Frontal cortex (tissue), 4 donors: ENCODE measurements at places on chromosomes 12 and 14. TPM values are rescaled to one million over a fixed set of nuclear protein-coding genes. Genes with fewer than 3 reads are reported as not detected.

DNA sequence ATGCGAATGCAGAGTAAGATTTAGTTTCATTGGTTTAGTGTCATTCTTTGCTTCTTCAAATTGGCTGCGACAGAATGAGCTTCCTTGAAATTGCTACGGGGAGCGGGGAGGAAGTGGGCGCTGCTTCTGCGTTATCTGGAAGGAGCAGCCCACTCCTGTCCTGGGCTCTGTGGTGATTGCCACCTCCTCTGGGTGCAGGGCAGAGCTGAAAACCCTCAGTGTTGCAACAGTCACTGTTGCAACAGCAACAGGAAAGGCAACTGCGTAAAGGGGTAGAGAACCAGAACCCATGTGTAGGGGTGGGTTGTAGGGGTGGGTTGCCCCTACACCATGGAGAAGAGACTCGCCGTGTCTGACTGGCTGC is 57.7 kb downstream of the MAX start:
- no peak for DNase-seq

- no peak for DNase-seq
Measured at GRCh38 chr12:46219877-46220655, 48.8 kb downstream of the SLC38A1 start.

DNA sequence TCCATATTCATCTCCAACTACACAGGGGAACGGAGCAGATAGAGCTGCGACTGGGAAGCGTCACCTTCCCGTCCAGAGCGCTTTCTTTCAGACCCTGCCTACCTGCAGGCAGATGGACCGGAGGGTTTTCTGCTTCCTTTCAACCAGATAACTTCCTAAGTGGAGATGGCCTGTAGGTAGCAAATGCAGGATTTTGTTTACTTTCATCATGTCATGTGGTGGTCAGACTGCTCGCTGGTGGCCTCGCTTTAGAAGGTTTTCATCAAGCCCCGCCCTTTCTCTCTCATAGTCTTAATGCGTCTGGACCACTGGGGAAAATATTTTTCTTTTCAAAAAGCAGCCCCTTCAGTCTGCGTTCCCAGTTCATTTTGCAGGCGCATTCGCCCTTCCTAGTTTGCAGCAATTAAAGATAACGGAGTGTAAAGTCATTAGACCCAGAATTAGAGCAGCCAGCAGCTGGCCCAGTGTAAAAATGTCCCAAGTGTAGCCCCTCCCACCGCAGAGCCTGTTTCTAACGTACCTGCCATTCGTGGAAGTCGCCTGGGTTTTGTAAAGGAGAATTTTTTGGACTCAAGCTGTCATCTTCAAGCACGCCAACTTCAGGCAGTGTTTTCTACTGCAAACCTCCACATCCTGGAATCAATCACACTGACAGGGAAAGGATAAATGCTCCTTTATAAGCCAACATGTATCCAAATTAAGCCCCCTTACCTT is 68.9 kb downstream of the TESC start:
- DNase-seq: no peak

GRCh38 chr14:61188978-61189808 is 91.9 kb downstream of the TMEM30B start:
- DNase-seq: peak; percentile 47

DNA sequence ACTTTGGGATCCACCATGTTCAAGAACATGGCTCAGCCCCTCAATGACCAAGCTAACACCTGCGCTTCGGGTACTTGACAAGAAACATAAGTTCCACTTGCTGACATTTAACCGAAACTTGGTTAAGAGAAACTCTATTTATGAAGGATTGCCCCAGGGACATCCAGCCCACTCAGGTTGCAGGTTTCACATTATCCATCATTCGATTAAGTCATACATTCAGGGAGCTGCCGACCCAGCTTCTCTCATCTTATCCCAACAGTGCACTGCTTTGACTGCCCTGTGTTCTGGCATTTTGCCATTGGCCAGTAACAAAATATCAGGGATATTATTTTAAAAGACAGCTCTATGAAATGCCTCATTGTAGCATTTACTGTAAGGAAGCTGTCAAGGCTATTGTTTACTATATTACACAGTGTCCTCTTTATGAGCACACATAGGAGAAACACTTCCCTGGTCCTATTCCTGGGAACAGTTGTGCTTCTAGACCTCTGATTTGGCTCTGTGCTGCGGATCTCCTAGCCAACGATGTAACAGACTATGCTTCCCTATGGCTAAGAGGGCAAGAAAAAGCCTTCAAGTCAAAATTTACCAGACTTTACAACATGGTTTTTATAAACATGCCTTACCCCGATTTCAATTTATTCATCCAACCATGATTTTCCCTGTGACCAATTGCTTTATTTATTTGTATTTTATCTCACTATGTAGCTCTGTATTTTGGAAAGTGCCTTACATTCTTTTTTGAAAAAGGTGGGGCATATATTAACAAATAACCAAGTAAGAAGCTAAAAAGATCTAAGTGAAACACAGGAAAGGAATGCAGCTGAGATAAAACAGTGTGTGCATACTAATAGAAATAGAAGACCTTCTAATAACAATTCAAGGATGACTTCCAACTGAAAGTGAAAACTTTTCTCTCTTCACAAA is 109.3 kb downstream of the ITPR2 start:
- DNase-seq: no peak

- peak; percentile 26 for DNase-seq
Measured at GRCh38 chr12:49979016-49979586, 6.4 kb downstream of the AQP6 start.

GRCh38 chr14:103198131-103199105 is 75.2 kb downstream of the TNFAIP2 start:
- DNase-seq: no peak

DNA sequence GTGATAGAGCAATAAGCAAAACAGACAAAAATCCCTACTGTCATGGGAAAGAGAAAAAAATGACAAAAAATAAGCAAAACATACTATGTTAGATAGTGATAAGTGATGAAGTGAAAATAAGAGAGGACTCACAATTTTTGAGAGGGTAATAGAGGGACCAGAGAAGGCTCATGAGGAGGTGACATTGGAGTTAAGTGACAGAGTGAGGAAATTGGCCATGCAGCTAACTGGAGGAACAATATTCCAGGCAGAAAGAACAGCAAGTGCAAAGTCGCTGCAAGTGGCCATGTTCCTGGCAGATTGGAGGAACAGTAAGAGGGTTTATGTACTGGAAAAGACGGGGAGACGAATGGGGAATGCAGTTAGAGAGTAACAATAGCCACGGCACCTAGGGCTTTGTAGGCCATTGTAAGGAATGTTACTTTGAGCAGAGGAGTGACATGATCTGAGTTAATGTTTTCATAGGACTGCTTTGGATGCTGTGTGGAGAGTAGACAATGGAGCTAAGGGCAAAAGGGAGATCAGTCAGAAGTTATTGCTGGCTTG is 1.4 kb upstream of the SAV1 start:
- no peak for DNase-seq

DNA sequence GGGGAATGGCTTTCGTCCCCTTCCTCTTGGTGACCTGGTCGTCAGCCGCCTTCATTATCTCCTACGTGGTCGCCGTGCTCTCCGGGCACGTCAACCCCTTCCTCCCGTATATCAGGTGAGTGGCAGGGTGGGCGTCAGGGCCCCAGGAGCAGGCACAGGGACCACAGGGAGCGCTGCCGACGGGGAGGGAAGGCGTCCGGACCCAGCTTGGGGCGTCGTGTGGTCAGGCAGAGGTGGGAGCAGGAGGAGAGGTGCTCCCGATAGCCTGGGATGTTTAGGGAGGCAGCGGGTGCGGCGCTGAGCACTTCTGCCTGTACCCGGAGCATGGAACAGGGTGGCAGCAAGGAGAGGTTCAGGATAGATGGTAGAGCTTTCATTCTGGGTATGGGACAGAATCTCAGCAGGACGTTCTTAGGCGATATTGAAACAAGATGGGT is 444 bp downstream of the DRAM1 start:
- peak; percentile 31 for DNase-seq

DNA sequence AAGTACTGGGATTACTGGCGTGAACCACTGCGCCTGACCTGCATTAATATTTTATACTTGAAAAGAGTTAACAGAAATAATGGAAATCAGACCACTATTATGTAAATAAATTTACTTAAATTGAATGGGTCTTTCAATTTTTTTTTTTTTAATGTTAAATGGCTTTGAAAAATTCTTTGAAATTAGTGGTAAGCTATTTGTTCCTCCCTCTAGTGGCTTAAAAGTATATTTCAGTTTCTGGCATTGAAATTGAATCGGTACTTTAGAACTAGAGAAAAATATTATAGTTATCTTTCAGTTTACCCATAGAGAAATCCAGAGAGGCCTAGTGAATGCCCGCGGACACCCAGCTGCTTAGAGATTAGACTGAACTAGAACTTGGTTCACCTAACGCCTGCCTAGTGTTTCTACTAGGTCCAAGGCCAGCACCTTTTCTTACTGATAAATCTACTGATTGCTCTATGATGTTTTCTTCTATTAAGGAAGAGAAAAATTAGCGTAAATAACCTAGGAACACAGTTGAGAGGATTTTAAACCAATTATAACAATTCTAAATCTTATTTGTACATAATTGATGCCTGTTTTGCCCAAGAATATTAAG is 106.5 kb downstream of the EML1 start:
- DNase-seq: no peak

GRCh38 chr12:96850676-96851075 is 56.4 kb upstream of the NEDD1 start:
- no peak for DNase-seq

DNA sequence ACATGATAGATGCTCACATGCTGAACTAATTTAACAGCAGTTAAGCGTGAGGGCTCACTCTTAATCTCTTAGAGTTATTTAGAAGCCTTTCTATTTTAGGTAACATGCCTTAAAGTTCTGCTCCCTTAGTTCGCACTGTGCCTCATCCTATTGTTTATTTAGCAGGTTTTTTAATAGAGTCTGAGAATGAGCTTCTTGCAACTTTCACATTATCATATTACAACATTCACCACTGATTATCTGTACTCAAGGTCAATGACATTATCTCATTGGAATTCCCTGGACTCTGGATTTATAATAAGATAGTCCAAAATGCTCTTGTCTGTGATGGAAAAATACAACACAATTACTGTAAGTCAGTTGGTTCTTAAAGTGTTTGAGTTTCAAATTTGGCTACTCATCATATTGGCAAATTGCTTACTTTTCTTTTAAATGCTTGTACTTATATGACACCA is 183.6 kb upstream of the SLC38A2 start:
- no peak for DNase-seq

DNA sequence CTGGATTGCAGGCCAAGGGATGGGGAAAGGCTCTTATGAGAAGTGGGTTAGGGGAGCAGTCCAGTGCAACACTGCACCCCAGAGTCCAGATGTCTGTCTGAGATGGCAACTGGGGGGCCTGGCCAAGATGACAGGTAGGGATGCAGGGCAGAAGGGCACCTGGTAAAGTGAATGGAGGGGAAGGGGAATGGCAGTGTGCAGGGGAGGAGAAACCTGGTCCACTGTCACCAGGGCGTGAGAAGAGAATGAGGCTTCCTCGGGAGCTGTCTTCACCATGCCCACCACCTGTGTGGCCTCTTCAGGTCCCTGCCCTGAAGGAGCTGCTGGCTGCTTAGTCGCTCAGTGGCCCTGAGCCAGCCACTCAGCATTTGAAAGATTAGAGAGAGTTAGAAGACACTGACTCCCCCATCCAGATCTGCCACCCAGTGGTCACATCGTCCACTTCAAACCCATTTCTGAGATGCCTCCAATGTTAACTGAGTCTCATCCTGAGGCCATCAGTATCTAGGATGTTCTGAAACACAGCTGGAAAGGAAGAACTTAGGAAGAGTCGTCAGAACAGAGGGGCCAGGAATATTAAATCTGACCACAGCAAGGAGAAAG is 57.3 kb downstream of the PLEKHG3 start:
- no peak for DNase-seq

DNA sequence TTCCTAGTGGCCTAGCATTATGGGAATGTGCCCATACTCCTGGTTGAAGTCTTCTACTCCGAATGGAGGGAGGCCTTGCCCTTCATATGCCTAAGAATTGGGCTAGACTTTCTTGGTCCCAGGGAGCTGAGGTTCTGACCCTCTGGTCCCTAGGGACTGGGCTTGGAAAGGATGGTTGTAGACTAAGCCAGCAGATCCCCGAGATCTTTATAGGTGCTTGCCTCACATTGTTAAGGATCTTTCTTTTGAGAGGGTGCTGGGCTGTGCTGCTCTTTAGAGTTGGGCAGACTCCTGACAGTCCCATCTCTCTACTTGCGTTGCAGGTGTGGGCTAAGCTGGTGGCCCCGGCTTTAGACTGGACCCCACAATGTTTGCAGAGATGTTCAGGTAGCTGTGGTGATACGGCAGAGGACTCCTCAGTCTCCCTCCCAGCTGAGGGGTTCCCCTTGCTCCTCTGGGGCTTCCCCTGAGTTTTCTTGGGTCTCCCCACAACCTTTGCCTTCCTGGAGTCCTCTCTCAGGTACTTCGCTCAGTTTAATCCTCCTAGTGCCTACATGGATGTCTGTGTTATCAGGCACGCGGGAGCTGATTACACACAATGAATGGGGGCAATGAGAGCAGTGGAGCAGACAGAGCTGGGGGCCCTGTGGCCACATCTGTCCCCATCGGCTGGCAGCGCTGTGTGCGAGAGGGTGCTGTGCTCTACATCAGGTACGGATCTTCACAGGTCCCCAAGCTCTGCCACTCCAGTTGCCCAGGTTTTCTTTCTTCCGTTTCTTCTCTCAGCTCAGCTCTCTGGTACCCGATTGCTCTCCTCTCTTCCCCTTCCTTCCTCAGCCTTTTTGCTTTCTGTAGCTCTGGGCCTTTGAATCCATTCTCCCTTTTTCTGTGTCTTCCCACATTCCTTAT is 1.3 kb downstream of the MBD6 start:
- no peak for DNase-seq

- no peak for DNase-seq
Measured at GRCh38 chr12:27123642-27124041, 41.3 kb upstream of the C12orf71 start.

GRCh38 chr12:1935700-1936378 is 17.4 kb upstream of the CACNA2D4 start:
- DNase-seq: peak; percentile 29

DNA sequence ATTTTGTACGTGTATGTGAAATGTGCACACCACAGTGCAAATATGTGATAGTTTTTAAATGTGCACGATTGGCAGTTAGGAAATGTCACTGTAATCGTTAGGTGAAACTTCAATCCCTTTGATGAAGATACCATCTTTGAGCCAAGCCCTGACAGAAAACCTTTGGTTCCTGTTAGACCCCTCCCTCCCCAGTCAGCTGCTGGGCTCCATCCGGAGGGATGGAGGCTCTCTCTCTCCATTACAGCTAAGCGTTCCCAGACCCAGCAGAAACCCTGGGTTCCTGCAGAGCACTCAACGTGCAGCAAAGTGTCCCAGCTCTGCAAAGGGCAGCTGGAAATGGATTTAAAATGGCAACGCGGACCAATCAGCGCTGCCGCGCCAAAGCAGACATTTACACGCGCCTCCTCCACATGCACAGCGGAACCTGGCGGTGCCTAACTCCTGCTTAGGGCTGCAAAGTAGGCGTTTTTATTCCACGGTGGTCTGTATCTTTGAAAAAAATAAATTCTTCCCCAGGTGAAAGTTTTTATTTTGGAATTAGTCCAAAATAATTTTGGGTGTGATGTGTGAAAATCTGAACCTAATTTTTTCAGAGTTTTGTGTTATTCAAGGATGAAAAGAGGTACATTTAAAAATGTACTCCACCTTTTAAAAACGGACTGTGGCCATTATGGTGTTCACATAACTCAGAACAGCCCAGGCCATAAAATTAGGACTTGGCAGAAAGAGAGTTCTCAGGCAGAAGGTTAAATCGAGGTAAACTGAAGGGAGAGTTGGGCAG is 1.4 kb upstream of the HMGA2 start:
- DNase-seq: no peak

Gene GPRC5D
- total RNA-seq: not detected

Gene SERPINA5
- total RNA-seq: not detected

Gene C12orf54
- not detected for total RNA-seq

Gene GDF3
- total RNA-seq: not detected

Gene TMBIM6
- total RNA-seq: 284 TPM
